Activated T-cell treated with anti-CD3 and anti-CD28 coated beads, Interleukin-2, amount 50 U/mL, for 72 hours (primary cell): ENCODE measurements at places on chromosomes 2 and 18. TPM values are rescaled to one million over a fixed set of nuclear protein-coding genes. Genes with fewer than 3 reads are reported as not detected.

GREB1 gene
- total RNA-seq = 2.2 TPM

GRCh38 chr2:16165518-16166326 is 225.4 kb downstream of the MYCN start:
- no peak for DNase-seq

HAAO gene
- 6.1 TPM for total RNA-seq

GRCh38 chr18:76995896-76996295 is 136.7 kb downstream of the MBP start:
- DNase-seq = no peak

RNU2-63P gene
- 22.2 TPM for total RNA-seq

- no peak for DNase-seq
These were observed 1129.1 kb downstream of the LRP1B start for GRCh38 chr2:141001750-141002149.

DNA sequence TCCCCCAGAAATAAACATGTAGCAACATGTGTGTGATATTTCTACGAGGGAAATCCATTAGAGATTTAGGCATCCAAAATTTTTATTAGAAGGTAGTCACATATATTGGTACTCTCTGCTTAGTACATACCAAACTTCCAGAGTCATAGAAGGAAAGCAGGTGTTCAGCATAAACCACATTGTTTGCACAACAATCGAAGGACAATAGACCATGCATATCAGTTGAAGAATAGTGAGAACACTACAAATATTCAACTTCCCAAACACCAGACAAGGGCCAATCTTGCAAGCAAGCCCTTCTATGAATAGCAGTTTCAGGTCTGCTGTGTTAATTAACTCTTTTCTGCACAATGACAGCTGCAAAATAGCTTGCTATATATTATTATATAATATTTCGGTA is 702.2 kb downstream of the ERBB4 start:
- DNase-seq = no peak

- DNase-seq = no peak
These were observed 1058.4 kb upstream of the ACVR2A start for GRCh38 chr2:146786396-146786795.

DNA sequence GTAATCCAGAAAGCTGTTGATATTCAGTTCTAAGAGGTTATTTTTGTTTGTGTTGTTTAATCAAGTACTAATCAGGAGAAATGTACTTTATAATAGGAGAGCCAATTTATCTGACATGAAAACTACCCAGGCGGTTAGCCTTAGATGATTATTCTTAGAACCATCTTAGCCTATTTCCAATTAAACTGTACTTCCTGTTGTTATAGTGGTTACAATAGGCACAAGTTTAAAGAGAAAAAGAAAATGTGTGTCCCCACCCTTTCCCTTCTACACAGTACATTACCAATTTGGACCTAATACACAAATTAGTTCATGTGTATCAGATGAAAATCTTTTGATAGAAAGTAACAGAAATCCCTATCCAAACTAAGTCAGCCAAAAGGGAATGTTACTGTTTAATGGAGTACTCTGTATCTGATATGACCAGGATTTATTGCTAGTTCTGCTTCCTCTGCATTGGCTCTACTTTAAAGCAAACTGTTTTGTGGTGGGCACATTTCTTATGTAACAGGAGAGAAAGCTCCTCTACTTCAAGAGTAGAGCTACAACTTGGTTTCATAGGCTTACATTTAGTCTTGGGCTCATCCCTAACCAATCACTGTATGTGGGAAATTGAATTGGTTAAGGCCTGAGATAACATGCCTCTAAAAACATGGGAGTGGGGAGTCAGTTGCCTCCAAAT is 217.9 kb downstream of the UBE2E3 start:
- DNase-seq = no peak

SLC4A5 gene
- 6.5 TPM for total RNA-seq

PLGLB2 gene
- total RNA-seq = 2.6 TPM

DNA sequence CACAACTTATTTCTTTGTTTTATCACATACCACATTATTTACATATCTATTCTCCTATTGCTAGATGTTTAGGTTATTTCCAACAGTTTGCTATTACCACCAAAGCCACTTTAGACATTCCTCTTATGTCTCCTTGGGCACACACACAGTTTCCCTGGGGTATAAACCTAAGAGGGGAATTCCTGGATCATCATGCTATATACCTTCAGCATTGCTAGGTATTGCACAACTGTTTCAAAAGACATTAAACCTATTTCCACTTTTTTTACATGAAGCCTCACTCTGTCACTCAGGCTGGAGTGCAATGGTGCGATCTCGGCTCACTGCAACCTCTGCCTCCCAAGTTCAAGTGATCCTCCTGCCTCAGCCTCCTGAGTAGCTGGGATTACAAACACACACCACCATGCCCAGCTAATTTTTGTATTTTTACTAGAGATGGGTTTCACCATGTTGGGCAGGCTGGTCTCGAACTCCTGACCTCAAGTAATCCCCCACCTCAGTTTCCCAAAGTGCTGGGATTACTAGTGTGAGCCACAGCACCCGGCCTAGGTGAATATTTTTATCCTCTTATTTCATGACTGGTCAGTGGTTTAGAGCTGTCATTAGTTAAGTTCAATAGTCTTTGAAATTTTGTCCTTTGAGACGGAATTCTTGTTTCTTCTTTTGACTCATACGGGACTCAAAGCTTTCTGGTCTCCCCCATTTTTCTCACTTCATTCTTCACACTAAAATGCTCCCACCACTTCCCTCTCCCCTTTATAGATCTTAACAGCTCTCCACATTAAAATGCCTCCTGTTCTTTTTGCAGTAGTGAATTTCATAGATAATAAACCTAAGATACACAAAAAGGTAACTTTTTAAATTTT is 30.3 kb downstream of the SULT1C4 start:
- DNase-seq = no peak

GRCh38 chr2:164134336-164134735 is 398.5 kb upstream of the FIGN start:
- DNase-seq = no peak

GRCh38 chr2:240520130-240520973 is 37.4 kb downstream of the ANKMY1 start:
- no peak for DNase-seq

FASTKD2 gene
- total RNA-seq = 26.6 TPM

DNA sequence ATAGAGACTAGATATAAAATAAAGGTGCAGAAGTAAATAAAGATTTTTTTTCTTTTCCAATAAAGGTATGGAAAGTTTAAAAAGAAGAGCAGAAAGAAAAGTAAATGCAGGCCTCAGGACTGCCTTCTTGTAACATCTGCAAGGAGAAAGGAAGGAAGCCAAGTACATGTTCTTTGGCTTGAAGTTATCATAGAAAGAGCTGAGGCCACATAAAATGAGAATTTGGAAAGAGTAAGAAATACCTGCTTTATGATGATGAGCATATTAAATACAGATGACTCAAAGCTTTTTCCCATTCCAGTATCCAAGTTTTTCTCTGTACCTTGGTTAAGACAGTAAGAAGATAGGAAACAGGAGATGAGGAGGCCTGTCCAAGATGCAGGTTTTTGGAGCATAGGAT is 25.3 kb upstream of the UBE2E3 start:
- DNase-seq = no peak

DNA sequence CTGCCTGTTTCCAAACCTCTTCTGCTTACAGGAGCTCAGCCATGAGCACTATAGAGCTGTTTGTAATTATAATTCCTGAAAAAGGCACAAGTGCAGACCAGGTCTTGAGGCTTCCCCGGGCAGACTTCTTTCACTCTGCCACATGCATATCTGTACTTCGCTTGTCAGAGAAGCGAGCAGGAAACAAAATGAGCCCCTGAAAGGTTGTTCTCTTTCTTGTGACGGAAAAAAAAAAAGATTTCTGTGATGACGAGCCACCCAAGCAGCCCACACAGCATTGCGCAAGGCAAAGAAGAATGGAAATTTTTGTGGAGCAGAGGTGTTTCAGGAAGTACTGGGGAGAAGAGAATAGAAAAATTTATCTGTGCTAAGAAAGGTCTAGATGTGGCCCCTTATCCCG is 54.0 kb upstream of the LINC00305 start:
- no peak for DNase-seq

DNAJC5G gene
- 0.31 TPM for total RNA-seq

DNA sequence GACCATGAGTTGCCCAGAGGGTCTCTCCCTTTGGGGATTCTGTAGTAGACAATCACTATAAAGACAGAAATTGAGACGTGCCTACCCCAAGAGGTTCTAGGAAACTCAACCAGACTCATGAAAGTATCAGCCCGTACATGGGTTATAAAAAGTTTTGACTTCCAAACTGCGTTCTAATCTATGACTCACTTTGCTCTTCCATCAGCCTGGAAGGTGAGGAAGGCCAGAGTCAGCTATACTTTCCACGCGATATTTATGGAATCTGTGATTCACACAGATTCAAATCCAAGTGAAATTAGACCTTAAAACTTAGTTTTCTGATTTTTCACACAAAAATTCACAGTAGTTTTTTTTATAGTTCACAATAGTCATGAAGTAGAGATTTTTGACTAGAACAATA is 7.7 kb upstream of the LYPD1 start:
- DNase-seq = no peak

DNA sequence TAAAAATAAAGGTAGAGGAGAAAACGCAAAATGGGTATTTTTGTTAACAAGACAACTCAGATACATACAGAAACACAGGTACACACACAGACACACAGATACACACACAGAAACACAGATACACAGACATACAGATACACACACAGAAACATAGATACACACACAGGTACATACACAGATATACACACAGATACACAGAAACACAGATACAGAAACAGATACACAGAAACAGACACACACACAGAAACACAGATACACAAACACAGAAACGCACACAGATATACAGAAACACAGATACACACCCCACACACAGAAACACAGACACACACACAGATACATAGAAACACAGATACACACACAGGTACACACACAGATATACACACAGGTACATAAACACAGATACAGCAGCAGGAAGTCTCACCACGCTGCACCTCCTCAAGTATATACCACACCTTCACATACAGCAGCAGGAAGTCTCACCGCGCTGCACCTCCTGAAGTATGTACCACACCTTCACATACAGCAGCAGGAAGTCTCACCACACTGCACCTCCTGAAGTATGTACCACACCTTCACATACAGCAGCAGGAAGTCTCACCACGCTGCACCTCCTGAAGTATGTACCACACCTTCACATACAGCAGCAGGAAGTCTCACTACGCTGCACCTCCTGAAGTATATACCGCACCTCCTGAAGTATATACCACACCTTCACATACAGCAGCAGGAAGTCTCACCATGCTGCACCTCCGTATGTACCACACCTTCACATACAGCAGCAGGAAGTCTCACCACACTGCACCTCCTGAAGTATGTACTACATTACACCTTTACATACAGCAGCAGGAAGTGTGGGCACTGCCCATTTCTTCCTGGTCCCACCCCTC is 250.5 kb downstream of the HDAC4 start:
- DNase-seq = no peak

UGT1A6 gene
- total RNA-seq = not detected

RTP5 gene
- 0.56 TPM for total RNA-seq

DNA sequence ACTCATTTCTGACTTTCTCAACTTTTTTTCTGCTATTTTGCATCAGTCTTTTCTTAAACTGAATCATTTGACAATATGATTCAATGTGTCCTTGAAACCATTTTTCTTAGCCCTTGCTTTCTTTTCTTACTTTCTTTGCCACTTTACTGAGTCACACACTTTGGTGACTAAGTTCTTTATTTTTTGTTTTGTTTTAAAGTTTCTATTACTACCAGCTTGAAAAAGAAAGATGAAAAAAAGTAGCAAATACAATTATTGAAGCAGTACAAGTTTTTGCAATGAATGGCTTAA is 116.5 kb downstream of the DOCK10 start:
- no peak for DNase-seq

DYNAP gene
- total RNA-seq = not detected

- DNase-seq = no peak
These were observed 1106.4 kb upstream of the ZEB2 start for GRCh38 chr2:145626301-145626700.

DNA sequence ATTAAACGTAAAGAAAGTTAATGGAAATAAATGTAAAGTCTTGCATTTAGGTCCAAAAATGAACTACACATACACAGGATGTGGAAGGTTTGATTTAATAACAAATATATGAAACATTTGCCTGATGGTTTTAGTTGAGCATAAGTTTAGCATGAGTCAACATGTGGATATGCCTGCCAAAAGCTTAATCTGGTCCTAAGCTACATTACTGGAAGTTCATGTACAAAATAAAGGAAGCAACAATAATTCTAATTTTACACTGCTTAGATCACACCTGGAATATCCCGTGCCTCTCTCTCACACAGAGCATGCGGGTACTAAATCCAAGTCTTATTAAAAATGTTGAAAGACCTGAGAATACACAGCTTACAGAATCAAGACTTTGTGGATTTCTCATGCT is 276.5 kb upstream of the NRP2 start:
- DNase-seq = no peak

DNA sequence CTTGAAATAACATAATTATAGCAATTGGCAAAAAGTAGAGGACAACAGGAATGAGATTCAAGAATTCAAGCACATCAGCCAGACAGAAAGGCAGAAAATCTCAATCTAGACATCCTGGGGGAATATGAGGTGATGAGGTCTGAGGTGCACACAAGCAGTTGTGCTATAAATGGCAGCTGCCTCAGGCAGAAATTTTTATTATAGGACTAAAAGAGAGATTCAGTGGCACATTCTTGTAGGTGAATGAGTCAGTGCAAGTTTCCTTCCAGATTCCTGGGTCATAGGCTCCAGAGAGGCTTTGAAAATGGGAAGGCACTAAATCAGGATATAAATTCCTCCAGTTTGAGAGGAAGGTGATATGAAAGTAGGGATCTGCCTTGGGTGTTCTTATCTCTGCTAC is 127.2 kb upstream of the THSD7B start:
- DNase-seq = no peak

DNA sequence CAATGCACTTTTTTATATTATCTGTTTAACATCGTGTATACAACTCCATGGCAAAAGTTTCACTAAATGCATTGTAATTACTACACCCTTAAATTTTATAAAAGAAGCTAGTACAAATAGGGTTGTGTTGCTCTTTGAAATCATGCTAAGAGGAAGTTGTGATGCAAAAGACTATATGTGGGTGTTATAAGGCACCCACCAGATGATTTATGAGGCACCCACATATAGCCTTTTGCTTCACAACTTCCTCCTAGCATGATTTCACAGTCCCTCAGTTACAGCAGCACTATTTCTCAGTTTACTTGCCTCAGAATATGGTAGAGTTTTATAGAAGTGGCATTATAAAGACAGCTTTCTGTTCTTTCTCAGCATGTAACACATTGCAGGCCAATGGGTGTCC is 277.3 kb upstream of the DOK6 start:
- DNase-seq = no peak

SP5 gene
- 1.4 TPM for total RNA-seq

SH3RF3 gene
- 1.0 TPM for total RNA-seq

- DNase-seq = no peak
These were observed 52.9 kb upstream of the PARD3B start for GRCh38 chr2:204492417-204492816.

GRCh38 chr2:80246534-80246933 is 58.0 kb downstream of the LRRTM1 start:
- DNase-seq = no peak

- DNase-seq = no peak
These were observed 19.1 kb downstream of the TRAK2 start for GRCh38 chr2:201432038-201432620.
